ENCODE measurements at places on chromosomes 1 and 21. TPM values are rescaled to one million over a fixed set of nuclear protein-coding genes. Genes with fewer than 3 reads are reported as not detected.

Gene PLA2G2C
- total RNA-seq: not detected

Gene KLF18
- not detected for total RNA-seq

Gene F13B
- total RNA-seq: not detected

Gene UMODL1
- not detected for total RNA-seq

Gene PRAMEF7
- not detected for total RNA-seq

Gene LCE1C
- total RNA-seq: not detected

Gene CCDC24
- total RNA-seq: 4.4 TPM

Gene ACBD3
- 34.4 TPM for total RNA-seq

Gene SPRR2B
- not detected for total RNA-seq

Gene ZSWIM5
- total RNA-seq: 14.5 TPM

Gene KRTAP21-2
- total RNA-seq: not detected

Gene AQP10
- not detected for total RNA-seq

Gene KRTAP11-1
- not detected for total RNA-seq

Gene LIN28A
- not detected for total RNA-seq

Gene PTGS2
- total RNA-seq: 2.5 TPM

Gene LRRIQ3
- 0.49 TPM for total RNA-seq

Gene PTGFR
- 4.9 TPM for total RNA-seq

Gene CD1C
- total RNA-seq: not detected

Gene MPL
- total RNA-seq: not detected

Gene HRNR
- total RNA-seq: not detected

Gene PLA2G2D
- not detected for total RNA-seq
